ENCODE measurements at places on chromosomes 5 and 9.

DNA sequence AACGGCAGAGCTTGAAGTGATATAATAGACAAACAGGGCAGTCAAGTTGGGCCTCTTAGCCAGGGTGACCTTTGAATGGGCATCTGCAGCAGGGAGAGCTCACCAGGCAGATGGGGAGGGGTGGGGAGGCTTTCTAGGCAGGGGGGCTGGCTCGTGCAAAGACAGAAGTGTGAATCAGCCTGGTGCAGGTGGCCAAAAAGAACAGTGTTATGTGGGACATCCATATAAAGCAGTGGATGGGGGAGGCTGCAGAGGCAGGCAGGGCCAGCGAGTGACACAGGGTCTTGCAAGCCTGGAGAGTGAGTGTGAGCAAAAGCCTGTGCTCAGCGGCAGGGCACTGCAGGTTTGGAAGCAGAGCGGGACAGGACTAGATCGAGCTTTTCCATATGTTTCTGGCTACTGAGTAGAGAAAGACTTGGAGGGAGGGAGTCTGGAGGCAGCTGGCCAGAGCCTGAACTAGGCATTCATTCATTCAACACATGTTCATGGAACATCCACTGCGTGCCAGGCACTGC lies 14.2 kb upstream of the TTLL11 start:
- no peak for DNase-seq

DNA sequence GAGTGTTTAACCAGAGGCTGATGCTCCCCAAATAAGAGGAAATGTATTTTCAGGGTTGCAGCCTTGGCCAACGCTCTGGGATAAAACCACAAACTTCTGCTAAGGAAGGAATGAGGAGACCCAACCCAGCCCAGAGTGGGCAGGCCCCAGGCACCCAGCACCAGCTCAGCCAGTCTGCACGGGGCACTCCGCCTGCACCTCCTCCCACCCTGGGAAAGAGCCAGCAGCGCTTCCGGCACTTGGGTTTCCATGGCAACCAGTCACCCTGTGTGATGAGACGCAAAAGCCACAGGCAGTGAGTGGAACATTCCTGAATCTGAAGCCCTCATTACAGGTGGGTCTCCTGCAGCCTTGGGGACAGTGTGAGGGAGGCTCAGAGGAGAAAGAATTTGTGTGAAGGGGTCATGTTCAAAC lies 85.2 kb upstream of the ZBTB43 start:
- DNase-seq, result no peak

DNA sequence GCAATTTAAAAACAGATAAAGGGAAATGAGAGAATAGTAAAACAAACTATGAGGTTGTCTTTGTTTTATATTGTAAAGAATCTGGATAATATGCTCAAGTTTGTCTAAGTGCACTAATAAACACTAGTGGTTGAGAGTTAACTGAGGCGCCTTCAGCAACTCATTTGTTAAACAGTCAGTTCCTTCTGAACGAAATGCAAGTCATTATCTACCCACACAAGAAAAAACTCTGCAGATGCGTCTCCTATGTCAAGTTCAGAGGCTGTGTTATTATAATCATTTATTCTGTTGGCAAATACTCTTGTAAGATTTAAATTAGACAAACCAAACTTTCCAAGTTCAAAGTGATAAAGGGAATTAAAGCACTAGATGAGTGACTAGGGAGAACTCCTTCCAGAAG lies 20.3 kb upstream of the PCA3 start:
- no peak for DNase-seq

DNA sequence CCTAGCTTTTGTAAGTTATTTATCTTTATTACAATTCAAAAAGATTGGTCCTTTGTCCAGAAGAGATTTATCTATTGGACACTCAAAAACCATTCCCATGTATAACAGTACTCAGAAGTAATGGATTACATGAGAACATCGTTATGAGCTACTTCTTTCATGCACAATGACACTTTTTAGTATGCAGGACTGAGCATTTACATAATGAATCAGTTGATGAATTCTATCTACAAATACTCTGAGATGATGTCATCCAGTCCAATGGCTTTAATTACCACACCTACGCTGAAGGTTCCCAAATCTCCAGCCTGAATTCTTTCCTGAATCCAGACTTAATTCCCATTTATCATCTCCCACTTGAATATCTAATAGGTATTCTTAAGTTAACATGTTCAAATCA lies 75.3 kb downstream of the PTBP3 start:
- DNase-seq, result no peak

GRCh38 chr5:51829230-51829629 lies 446.0 kb downstream of the ISL1 start:
- no peak for DNase-seq

DNA sequence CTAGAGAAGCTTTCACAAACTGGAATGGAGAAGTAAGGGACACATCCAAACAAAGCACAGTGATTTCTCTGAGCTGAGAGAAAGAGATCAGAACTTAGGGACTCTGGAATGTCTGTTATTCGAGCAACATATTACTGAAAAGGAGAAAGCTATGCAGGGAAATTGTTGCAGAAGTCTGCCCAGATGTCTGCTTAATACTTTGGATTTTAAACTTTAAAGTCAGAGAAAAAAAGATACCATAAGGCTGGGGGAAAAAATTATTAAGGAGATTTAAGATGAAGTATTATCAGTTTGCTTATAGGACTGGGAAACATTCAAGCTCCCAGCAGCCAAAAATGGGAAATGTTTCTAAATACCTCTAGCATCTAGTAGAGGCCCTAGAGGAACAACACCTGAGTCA lies 803.9 kb downstream of the TAF11L14 start:
- DNase-seq, result no peak

DNA sequence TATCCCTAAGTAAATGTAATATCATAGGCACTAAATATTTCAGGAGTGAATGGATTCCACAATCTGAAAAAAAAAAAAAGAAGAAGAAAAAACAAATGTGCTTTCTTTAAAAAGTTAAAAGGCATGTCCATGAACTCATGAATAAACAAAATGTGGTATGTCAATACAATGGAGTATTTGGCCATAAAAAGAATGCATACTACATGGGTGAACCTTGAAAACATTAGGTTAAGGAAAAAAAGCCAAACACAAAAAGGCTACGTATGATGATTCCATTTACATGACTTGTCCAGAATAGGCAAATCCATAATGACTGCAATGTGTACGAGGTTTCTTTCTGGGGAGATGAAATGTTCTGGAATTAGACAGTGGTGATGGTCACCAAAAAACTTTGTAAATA lies 45.3 kb downstream of the FNIP1 start:
- DNase-seq, result no peak

DNA sequence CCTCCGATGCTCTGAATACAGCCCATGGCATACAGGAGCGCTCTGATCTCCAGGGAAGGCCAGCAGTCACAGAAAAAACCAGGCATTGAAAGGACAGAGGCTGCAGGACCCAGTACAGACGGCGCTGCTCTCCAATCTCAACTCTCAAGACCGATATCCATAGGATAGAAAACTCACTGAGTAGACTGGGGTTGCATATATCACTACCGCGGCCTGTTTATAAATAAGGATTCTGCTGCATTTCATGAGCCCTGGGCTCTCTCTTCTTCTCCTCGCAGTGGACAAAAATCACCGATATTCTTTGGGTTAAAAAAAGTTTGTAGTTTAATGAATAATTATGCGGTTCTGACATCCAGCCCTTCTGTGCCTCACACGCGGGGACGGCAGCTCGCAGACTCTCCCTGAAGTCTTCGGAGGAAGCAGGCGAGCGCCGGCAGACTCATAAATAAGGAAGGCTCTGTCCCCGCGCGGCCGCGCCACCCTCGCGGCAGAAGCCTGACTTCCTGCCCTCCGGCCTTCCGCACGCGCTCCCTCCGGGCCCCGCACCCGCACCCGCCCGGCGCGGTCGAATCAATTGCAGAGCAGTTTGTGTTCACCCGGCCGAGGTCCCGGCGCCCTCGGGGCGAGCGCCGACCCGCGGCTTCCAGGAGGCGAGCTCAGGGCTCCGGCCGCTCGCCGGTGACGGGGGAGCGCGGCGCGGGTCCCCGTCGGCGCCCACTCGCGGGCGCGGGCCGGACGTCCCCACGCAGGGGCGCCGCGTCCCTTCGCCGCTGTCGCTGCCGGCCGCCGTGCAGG lies at the start of gene FAM78A:
Gene FAM78A (minus strand): TSS at position 417 of the 795 bp plus-strand sequence. CDS start 331 bp downstream, at position 86.
- no peak for DNase-seq

DNA sequence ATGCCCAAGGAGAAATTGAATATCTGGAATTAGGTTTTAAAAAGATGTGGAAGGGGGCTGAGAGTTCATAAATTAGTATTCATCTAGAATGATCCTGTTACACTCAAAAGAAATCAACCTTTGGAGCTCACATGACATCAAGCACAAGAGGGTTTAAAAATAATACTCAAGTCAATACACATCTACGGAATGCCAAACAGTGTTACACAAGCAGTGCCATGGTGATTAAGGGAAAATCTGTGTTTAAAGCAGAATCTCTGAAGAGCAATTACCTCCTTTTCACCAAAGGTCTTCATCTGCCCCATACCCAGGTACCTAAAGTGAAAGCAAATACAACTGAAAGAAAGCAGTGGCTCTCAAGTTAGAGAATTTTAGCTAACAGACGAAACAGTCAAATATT lies 261.6 kb downstream of the NFIB start:
- no peak for DNase-seq

- no peak for DNase-seq
These were observed 35.3 kb downstream of the MAT2B start for GRCh38 chr5:163540696-163541095.

- DNase-seq, result no peak
These were observed 6.2 kb downstream of the ZER1 start for GRCh38 chr9:128765499-128765898.

DNA sequence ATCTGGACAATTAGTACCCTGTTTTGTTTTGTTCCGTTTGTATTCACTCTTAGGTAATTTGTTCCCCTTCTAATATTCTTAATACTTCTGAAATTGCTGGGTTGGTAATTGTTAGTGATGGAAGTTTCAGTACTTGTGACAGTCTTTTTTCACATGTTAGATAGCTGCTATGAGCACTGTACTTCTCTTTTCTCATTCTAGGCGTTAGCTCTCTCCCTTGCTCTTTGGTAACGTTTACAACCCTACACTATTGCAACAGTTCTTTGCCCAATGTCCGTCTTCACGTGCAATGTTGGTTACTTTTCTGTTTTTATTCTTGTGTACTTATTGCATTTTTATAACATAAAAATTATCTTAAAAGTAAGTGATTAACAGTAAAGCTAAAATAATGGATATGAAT lies 1509.0 kb downstream of the MAT2B start:
- no peak for DNase-seq

DNA sequence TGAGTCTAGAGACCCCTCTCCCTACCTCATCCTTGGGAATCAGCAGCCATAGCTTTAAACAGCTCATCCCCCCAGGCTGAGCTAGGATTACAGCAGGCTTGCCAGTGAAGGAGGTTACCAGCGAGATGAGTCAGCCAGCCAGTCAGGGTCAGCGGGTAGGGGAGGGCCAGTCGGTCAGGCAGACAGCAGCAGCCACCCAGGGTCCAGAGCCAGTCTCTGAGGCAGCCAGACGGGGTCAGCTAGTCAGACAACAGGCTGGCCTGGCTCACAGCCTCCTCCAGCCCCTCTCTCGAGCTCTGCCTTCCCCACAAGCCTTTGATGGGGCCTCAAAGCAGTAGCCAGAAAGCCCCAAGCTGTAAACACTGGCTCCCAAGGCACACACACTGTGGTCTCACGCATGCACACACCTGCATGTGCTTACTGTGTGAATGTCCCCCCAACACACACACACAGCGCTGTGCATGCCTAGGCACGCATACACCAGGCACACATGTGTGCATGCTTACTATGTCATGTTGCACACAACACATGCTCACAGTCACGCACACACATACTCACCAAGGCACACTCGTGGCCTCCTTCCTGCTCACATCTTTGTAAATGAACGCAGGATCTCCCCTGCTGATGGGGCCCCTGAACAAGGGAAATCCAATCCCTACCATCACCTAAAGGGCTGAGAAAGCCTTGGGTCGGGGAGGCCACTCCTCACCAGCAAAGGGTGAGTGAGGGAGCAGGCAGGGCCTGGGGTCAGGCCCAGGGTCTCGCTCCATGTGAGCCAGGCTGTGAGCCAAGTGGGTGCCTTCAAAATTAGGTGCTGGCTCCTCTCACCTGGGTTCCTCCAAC lies 28.2 kb upstream of the CPLX2 start:
- no peak for DNase-seq

DNA sequence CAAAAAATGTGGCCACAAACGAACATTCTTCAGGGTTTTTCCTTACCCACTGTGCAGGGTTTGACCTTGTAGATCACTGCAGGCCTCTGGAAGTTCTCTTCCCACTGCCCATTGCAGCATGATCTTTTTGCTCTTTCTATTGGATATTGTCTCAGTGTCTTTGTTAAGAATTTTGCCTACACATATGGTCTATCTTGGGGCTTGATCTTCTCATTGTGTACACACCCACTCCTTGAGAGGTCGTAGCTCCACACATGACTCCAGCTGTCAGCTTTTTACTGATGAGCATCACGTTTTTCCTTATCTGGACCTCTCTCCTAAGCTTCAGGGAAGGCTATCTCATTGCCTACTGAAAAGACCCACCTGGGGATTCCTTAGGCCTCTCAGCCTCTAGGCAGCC lies 3.0 kb upstream of the GLRX start:
- DNase-seq, result no peak

DNA sequence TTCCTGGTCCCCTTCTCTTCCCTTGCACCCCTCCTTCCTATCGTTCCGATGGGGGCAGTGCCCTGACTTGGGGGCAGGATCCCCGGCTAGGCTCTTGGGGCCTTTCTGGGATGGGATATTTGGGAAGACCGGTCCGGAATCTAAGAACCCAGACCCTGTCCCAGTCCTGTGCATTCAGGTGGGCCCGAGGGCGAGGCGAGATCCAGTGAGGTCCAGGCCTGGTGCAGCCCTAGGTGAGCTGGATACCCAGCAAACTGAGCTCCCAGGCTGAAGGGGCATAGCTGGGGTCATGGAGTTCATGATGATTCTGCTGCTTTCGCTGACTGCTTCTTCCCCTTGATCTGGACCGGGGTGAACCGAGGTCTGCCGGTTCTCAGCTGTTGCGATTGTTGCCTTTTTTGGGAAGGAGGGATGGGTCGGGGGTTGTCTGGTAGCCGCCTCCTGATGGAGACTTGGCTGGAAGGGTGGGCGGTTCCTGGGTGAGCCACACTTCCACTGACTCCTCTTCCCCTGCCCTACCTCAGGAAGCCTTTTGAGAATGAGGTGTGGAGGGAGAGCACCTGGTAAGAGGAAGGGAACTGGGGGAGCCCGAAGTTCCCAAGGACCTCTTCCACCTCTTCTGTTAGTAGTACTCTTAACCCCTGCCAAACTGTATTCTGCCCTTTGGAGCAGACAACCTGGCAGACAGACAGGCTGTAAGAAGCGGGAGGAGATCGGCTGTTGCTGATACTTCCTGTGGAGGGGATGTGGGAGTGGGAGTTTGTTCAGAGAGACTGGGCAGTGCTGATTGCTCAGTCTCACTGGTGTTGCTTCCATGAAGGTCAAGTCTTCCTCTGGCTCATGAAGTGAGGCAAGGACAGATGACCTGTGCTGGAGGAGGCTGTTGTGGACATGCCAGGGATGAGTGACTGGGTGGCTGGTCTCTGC lies 1.0 kb downstream of the LRRC8A start:
- no peak for DNase-seq

GRCh38 chr5:82393951-82394350 lies 115.8 kb upstream of the RPS23 start:
- DNase-seq, result no peak

Data from GM12864 (cell line).